CD4-positive, alpha-beta T cell treated with Interleukin-6 at 100 ng/mL for 8 hours (primary cell): ENCODE measurements at places on chromosomes 12 and 14.

DNA sequence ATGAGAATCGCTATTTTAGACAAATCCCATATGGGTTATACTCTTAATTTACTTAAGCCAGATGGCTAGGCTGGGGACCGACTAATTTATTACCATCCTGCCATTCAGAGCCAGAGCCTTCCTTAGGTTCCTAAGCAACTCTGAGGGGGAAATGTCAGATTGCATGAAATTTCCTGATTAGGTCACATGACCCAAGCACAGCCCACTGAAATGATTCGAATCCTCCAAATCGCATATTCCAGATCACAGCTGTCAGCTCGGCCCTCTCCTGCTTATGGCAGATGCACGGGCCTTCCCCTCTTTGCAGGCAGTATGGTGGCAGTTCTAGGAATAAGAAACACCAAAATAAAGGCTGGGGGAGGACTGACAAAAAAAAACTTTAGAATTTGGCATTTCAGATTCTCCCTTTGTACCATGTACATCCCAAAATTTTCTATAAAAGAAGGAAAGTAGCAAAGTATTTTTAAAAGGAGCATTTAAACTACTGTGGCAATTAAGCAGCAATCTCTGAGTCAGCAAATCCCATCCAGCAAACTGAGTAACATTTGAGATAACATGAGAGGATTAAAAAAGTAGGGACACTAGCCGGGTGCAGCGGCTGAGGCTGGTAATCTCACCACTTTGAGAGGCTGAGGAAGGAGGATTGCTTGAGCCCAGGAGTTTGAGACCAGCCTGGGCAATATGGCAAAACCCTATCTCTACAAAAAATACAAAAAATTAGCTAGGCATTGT, 30.5 kb upstream of the NUDT4 start:
- no peak for DNase-seq

DNA sequence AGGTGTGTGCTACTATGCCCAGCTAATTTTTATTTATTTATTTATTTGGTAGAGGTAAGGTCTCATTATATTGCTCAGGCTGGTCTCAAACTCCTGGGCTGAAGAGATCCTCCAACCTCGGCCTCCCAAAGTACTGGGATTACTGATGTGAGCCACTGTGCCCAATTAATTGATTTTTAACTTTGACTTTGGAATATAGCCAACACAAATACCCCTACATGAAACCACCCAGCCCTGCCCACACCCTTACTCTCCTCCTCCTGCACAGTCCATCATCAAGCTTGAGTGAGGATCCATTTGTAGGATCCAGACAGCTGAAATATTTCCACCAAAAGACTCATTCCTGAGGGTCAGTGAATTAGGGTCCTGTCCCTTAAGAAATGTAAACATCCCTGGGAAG, 3.3 kb upstream of the TEAD4 start:
- no peak for DNase-seq

- DNase-seq, result no peak
Measured at GRCh38 chr14:99035712-99036610, 236.0 kb downstream of the BCL11B start.

GRCh38 chr12:1911598-1912575, 6.6 kb downstream of the CACNA2D4 start:
- DNase-seq, result no peak

DNA sequence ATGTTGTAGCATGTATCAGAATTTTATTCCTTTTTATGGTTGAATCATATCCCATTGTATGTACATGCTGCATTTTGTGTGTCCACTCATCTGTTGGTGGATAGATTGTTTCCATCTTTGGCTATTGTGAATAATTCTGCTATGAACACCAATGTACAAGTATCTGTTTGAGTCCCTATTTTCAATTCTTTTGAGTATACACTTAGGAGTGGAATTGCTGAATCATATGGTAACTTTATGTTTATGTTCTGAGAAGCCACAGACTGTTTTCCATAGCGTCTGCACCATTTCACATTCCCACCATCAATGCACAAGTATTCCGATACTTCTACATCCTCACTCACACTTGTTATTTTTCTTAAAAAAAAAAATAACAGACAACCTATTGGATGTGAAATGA, 91.5 kb downstream of the ARF6 start:
- no peak for DNase-seq

- DNase-seq, result no peak
Measured at GRCh38 chr12:112239881-112240280, 114.5 kb downstream of the TRAFD1 start.

DNA sequence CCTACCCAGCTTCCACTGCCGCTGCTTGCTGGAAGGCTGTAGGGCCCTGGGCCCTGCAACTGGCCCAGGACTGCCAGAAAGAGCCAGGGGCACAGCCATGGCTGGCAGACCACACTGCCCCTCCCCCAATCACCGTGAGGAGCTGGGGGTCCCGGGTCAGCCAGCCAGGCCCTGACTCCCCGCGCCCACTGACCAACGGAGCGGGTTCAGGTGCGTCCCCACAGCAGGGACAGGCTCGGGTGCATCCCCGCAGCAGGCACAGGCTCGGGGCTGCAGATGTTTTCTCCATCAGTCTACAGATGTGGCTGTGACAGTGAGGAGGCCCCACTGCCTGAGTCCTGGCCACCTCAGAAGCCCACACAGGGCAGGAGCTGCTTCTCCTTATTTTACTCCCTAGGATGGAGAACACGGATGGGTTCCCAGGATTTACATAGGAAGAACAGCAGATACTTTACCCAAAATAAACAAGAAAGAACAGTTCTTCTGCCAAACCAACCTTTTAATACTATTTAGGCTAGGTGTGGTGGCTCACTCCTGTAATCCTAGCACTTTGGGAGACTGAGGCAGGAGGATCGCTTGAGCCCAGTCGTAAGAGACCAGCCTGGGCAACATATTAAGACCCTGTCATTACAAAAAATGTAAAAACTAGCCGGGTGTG, 61.1 kb downstream of the TESC start:
- no peak for DNase-seq

- DNase-seq, result no peak
Measured at GRCh38 chr14:45177076-45177475, 41.3 kb downstream of the FANCM start.

GRCh38 chr12:663293-663871, at the start of gene NINJ2:
TSS of gene NINJ2 (minus strand) at chr12:663445. CDS start at chr12:663360, 85 bp downstream.
- DNase-seq, result no peak

DNA sequence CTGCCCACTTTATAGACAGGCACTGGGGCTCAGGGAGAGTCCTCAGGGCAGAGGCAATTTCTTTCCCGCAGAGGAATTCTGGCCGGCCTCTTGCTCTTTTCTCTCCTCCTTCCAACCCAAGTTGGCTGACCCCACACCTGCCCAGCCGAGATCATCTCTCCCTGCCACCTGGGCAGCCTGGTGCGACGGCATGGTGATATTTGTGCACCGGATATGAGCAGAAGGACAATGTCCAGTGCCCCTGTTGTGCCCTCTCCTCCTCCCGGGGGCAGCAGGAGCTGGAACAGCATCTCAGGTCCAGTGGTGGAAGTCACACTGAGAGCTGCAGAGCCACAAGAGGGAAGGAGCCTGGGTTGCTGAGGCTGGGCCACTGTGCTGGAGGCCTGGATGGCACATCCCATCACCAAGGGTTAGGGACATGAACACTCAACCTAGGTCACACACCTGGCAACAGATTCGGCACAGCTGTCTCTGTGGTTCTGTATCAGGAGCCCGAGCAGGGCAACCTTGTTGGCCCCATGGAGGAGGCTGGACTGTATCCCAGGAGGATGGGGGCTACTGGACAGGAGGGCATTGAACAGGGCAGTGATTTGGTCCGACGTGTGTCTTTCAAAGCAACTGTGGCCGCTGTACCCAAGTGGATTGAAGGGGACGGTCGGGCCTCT, 57.7 kb upstream of the DIO3 start:
- DNase-seq, result no peak

DNA sequence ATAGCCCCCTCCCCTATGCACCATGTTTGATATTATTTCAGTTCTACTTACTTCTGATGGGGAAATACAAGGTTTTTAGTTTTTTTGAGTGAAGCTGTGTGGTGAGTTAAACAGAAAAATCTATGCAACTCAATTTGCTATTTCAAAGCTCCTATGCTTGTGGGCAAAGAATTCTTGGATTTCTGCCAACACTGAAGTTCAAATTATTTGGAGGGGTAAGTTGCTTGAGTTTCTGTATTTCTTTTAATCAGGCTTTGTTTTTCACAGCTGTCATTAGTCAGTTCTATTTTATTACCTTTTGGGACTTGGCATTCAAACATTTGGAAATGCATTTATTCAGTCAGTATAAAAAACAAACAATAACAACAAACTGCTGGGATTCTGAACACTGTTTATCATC, 407.5 kb upstream of the MGAT4C start:
- DNase-seq, result no peak

GRCh38 chr12:21662122-21662792, 4.6 kb upstream of the LDHB start:
- DNase-seq, result no peak

DNA sequence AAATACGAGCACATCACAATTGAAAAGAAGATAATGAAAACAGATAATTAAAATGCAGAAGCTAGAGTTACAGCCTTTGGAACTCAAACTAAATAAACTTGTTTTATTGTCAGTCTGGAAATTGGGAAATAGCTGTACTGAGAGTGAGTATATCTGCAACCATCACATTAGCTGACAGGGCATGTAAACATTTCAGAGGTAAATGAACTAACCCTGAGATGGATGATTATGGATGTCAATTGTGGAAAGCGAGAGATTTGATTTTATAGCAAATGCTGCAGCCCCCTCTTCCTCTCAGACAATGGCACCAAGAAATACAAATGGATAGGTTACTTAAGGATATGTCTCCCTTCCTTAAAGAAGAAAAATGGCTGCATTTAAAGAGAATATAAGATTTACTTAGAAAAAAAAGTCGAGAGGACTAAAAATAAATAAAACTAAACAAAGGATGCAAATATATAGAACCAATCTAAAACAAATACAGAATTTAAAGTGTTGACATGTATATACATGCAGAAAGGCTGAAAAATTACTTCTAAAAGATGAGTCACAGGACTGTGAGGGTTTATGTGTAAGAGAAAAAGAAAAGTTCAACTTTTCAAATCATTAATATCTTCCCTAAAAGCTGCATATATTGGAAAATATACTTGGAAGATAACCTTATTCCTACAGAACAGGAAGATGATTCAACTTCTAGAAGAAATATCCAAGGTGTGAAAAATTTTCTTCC, 120.3 kb upstream of the FLRT2 start:
- DNase-seq, result no peak

DNA sequence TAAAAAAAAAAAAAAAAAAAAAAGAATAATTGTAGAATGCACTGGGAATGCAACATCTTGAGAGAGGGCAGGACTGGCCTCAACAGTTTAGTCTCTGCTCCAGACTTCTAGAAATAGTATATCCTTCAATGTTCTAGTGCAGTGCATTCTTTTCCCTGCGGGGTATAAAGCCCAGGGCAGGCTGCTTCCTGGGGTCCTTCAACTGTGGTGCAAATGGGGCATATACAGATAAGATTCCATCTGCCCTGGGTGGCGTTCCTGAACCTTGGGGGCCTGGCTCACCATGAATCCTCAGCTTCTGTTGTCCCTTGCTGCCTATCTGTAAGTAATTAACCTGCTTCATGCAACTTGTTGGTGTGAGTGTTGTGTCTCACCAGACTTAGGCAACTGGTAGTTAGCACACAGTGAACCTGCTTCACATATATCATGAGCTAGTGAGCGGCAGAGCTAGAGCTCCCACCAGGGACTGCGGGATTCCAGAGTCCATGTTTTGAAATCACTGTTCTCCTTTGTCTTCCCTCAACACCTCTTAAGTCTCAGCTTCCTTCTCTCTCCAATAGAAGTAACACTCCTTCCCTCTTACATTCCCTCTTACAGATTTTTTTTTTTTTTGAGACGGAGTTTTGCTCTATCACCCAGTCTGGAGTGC, 177.6 kb downstream of the SUDS3 start:
- DNase-seq, result no peak

DNA sequence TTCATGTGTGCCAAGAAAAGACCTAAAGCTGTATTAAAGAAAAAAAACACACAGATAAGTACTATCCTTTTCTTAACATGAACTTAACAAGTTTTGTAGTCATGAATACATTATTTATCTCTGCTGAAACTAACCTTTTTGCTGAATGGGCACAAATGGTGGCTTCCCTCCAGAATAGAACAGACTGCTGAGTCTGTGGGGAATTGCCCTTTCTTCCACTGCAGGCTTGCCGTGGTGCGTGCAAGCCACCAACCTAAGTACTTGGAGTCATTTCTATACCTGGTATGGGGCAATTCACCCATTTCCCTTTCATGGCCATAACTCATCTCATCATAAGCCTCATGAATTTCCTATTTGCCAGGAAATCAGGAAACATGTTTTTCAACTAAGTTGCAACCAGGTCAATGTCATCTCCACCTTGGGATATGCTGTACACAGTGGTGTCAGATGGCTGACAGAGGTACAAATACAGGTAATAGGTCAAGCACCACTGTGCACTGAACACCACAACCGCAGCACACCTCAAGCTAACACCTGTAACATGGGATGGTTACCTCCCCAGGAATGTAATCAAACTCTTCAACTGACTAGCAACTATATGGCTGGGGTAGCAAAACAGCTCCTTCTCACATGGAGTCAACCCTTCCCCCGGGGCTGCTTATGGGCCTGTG, 49.9 kb downstream of the CATSPERB start:
- no peak for DNase-seq
